ENCODE measurements at places on chromosomes 2 and 18.

- no peak for DNase-seq
Observed at GRCh38 chr2:227313310-227313709, 11.7 kb upstream of the MFF start.

DNA sequence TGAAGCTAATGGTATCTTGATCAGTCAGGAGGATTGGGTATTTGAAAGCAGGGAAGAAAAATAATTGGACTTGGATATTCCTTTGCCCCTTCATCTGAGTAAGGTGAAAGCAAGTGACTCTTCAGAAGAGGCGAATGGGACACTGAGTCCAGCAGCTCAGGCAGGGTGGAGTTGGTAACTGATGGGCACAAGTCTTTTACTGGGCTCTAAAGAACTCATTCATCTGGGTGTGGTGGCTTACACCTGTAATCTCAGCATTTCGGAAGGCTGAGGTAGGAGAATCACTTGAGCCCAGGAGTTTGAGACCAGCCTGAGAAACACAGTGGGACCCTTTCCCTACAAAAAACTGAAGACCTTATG is 11.2 kb downstream of the CFLAR start:
- DNase-seq = no peak

DNA sequence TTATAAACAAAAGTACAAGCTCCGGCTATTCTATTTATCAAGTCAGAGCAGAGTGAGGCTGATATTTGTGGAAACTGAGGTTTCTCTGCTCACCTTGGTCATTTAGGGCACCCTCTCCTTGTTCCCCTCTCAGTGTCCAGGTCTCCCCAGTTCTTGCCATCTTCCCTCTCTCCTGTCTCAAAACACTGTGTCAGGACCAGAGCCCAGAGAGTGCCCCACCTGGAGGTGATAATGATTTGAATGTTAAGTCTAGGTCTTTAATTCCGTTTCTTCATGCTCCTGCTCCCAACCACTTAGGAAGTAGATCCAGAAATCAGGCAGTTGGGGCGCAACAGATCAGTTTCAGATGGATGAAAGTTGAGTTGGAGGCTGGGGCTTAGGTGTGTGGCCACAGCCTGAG is 9.2 kb upstream of the ADCY3 start:
- no peak for DNase-seq

DNA sequence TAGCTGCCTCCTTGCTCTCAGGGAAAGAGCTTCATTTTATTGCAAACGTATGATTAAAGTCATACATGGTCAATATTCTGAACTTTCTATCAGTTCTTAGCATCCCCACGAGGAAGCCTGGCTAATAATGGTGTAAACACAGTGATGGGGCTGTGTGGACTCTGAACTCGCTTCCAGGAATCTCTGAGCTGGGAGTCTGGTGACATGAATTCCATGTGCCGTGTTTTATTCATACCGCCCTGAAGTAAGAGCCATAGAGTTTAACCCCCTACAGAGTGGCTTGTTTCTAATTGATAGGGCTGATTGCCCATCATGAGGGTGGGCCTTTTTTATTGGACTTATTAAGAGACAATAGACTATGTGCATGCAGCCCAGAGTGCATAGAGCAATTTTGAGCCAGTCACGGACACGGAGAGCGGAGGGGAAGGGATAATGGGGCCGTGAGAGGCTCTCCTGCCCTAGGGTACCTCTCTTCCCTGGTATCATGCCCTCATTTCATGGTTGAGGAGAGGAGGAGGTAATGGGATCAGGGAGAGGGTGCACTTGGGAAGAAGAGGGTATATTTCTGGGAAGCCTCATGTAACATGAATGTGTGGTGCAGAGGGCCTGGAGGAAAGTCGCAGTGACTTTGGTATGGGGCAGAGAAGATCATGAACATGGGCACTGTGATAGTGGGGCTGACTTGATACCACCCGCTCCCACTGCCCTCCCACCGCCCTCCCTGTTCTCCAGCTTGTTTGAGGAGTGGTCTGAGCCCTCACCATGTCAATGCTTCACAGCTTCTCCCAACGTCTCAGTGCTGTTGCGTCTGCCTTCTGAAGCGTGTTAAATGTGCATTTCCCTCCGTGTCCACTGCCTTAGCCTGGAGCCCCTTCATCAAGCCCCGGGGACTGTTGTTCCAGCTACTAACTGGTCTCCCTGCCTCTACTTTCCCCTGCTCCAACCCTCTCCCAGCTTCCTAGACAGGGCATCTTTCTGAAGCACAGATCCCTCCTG is 73.2 kb downstream of the IL1R2 start:
- DNase-seq = peak; percentile 51

- no peak for DNase-seq
Observed at GRCh38 chr2:203802342-203803052, 65.1 kb upstream of the CTLA4 start.

DNA sequence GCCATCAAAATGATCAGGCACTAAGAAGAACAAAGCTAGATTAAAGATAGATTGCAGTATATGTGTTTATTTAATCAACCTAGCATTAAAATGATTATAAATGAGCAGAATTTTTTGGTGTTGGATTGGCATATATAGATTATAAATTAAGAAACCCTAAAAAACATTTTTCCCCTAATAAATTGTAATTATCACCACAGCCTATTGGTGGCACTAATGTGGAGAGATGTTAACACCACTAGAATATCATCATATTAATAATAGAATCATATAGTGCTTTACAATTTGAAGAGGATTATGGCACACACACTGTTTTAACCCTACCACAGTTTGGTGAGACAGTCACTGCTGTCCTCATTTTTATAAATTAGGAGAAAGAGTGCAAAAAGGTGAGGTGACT is 112.4 kb upstream of the RND3 start:
- DNase-seq = no peak

- peak; percentile 62 for DNase-seq
Observed at GRCh38 chr2:97995026-97995733, 568 bp downstream of the TMEM131 start.

GRCh38 chr2:183530333-183530901 is 406.2 kb downstream of the NUP35 start:
- DNase-seq = no peak

DNA sequence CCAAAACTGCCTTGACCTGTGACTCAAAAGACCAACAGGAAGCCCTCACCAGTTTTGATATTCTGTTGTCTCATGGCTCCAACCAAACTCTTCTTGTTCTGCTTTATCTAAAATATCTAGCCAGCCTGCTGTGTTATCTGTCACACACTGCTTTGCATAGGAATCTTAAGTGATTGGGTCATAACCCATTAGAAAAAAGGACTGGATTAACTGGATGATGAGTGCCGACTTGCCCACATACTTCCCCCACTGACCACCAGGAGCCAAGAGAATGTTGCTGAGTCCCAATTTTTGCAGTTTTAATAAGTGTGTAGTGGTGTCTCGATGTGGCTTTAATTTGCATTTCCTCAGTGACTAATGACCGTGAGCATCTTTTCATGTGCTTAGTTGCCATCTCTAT is 6.5 kb downstream of the MOGAT1 start:
- no peak for DNase-seq

GRCh38 chr2:60973705-60974104 is 43.8 kb upstream of the PEX13 start:
- no peak for DNase-seq

GRCh38 chr2:218035463-218036100 is 32.8 kb upstream of the TNS1 start:
- DNase-seq = no peak

DNA sequence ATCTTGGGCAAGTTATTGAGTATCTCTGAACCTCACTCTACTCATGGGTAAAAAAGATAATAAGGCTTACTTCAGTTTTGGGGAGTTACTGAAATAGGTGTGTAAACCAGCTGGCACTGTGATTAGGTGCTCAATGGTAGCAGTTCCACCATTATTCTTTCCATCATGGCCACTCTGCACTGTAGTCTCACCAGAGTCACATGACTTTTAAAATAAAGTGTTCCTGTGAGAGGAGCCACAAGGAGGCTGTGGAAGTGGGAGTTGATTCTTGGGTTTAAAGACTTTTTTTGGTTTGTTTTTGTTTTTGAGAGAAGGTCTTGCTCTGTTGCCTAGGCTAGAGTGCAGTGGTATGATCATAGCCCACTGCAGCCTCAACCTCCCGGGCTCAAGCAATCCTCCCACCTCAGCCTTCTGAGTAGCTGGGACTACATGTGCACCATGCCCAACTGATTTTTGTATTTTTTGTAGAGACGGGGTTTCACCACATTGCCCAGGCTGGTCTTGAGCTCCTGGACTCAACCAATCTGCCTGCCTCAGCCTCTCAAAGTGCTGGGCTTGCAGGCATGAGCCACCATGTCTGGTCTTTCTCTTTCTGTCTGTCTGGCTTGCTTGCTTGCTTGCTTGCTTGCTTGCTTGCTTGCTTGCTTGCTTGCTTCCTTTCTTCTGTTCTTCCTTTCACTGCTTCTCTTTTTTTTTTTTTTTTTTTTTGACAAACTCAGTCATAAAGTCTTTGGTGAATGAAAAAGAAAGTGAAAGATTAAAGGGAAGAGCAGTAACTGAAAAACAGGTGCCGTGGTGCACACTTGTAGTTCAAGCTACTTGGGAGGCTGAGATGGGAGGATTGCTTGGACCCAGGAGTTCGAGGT is 21.2 kb upstream of the ACVR1 start:
- DNase-seq = no peak

Data from K562 (cell line).